Urinary bladder (tissue), 4 donors: ENCODE measurements at places on chromosomes 2 and 18.
A peak's percentile ranks its signal among the peaks of the same experiment; 100 is the strongest.

GRCh38 chr2:121128741-121129659 lies 156.0 kb downstream of the TFCP2L1 start:
- peak; percentile 14 for DNase-seq

- DNase-seq: no peak
Measured at GRCh38 chr2:211674715-211675114, 863.9 kb downstream of the ERBB4 start.

DNA sequence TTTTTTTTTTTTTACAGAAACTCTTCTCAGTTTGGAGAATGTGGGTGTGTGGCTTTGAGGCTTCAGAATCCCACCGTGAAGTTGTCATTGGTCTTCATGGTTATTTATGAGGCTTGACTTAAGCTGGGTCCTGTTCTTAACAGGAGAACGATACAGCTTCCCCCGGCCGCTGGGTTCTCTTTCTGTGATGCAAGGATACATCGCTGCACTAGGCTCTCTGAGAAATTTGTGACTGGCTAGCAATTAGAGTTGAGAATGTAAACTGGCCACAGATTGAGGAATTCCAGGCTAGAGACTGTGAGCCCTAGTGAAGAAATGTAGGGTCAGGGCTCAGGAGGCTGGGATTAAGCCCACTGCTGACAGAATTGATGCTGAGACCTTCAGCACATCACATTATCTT lies 29.8 kb downstream of the MGAT5 start:
- no peak for DNase-seq

GRCh38 chr2:71535526-71535925 lies 82.2 kb downstream of the DYSF start:
- no peak for DNase-seq

DNA sequence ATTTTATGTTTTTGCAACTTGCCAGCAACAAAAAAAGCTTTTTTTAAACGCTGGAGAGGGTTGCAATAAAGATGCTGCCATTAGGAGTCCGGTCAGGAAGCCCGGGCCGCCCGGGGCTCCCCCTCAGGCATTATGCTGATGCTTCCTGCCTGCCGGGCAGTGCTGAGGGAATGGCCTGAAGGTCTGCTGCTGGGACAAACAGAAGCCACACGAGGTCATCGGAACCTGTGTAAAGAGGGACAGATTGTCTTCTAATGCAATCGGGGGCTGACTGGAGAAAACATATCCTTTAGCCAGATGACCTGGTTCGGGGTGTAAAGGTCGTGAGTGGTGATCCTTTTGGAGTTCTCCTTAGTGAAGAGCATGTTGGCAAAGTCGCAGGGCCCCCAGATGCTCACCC lies 2.3 kb downstream of the IMPA2 start:
- DNase-seq: no peak

- no peak for DNase-seq
Measured at GRCh38 chr2:30647752-30648457, 159.3 kb downstream of the CAPN13 start.

GRCh38 chr2:71499691-71500090 lies 46.3 kb downstream of the DYSF start:
- no peak for DNase-seq

- no peak for DNase-seq
Measured at GRCh38 chr18:63326011-63326410, 6.4 kb upstream of the BCL2 start.

- DNase-seq: no peak
Measured at GRCh38 chr2:106830191-106830590, 55.8 kb downstream of the ST6GAL2 start.

DNA sequence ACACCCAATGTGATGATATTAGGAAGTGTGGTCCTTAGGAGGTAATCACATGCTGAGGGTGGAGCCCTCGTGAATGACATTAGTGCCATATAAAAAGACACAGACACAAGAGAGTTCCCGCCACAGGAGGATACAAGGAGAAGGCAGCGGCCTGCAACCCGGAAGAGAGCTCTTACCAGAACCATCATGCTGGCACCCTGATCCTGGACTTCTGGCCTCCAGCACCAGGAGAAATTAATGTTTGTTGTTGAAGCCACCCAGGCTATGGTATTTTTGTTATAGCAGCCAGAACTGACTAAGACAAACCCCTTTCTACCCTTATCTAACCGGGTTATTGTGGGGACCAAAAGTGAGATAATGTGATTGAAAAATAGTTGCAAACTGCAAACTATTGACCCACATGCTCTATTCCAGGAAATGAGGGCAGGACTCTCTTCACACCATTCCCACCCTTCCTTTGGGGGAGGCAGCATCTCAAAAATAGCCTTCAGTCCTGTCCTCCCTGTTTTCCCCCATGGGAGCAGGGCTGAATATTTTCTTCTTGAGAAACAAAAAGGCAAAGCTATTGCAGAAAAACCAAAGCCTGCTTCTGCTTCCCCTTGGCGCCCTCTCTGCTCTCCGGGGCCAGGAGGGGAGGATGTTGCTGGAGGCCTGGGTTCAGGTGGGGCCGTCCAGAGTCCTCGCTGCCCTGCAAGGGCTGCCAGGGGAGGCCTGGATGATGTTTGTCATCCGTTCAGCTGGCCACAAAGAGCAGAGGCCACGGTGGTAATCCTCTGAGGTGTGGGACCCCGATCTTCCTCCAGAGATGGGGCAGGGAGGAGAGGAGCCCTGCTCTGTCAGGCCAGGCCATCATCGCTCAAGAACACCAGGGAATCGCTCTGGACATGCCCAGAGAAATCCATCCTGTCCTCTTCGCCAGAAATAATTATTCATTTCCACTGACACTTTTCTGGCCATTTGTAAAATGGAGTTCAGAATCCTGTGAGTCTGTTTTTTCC lies 73.8 kb upstream of the HAAO start:
- DNase-seq: no peak

- no peak for DNase-seq
Measured at GRCh38 chr2:218576854-218577253, 8.2 kb downstream of the CNOT9 start.
